Stimulated activated CD4-positive, alpha-beta T cell treated with anti-CD3 and anti-CD28 coated beads, Interleukin-4, amount 100 ng/mL, for 4 hours (primary cell): ENCODE measurements at places on chromosomes 11 and 22.

GRCh38 chr11:79971255-79971654 is 530.4 kb upstream of the TENM4 start:
- no peak for DNase-seq

- no peak for DNase-seq
Observed at GRCh38 chr11:91707652-91708482, 516.8 kb upstream of the FAT3 start.

- no peak for DNase-seq
Observed at GRCh38 chr11:103354656-103355055, 245.4 kb downstream of the DYNC2H1 start.

DNA sequence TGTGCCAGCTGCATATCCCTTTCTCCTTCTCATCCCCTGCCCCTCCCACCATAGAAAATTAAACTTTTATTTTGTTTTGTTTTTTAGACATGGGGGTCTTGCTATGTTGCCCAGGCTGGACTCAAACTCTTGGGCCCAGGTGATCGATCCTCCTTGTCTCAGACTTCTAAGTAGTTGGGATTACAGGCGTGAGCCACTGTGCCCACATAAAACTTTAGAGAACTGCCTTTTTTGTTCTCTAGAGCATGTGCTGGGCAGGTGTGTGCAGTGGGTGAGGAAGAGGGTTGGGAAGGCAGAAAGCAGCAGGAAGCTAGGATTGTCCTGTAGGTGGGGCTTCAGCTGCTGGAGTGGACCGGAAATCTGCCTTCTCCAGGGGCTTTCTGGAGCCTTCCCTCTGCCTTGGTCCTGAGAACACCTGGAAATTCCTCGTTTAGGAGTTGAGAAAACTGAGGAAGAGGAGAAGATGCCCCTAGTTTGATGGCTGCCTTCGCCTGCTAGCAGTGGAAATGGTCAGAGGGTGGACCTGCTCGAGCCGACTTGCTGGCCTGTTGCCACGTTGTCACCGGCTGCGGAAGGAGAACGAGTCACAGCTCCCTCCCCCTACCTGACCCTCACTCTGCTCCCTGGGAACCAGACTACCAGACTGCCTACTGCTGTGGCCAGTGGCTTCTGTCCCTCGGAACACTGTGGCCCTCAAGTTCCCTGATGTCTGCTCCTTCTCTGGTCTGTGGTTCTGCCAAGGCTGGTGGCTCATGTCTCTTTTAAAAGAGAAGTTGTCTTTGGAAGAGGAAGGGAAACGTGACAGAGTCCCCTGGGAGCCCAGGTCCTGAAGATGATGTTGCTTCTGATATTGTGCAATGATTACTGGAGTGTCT is 4.0 kb downstream of the ST14 start:
- DNase-seq = no peak

DNA sequence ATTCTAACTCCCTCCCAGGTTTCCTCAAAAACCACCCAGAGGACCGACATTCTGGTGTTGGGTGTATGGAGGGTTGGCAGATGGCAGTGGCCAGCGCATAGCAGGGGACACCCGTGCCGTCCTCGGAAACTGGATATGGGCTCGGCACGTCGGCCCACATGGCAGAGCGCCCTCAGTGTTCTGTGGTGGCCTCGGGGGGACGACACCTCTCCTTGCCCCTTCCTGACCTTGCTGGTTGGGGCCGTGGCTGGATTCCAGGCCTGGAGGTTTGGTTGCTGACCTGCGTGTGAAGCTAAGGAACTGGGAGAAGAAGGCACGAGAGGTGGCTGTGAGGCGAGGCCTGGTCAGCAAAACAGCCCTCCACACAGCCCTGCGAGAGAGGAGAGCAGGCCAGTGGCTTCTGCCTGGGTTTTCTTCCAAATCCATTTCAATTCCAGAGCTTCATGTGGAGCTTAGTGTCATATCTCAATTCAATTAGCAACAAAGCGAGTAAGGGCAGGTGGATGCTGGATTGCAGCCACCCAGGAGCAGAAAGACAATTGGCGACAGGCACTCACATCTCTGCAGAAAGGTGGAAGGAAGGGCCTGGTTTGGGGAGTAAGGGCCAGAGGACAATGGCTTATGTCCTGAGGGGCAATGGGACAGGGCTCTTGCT is 478.4 kb downstream of the BRD1 start:
- no peak for DNase-seq

DNA sequence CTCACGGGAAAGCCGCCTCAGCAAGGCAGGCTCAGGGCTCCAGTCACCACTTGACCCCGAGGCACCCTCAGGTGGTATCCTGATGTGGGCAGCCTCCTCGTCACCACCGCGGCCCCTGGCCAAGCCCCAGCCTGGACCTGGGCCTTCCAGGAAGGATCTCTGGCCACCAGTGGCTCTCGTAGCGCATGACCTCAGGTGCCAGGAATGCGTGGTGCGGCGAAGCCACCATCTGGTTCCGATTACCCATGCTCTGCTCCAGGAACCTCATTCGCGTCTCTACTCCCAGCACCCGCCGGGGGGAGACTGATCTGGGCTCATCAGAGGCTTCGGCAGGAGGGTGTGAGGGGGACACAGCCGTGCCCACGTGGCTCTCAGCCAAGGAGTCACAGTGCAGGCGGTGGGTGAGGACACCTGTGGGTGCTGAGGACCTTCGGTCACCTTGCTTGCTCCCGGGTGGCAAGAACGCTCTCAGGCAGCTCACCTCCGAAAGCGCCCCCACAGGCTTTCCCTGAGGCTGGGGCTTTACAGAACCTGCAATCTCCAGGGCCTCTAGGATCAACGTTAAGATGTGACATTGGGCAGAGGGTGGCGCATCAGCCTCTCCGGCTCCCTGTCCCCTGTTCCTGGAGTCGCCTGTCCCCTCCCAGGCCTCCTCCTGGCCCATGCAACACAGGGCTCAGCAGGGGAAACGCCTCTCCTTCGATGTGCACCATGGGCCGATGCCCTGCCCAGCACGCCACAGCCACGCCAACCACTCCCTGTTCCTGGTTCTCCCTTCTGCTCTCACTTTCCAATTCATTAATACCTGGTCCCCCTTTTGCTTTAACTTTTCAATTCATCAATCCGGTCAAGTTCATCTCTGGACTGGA is 39.0 kb downstream of the TBX1 start:
- no peak for DNase-seq

DNA sequence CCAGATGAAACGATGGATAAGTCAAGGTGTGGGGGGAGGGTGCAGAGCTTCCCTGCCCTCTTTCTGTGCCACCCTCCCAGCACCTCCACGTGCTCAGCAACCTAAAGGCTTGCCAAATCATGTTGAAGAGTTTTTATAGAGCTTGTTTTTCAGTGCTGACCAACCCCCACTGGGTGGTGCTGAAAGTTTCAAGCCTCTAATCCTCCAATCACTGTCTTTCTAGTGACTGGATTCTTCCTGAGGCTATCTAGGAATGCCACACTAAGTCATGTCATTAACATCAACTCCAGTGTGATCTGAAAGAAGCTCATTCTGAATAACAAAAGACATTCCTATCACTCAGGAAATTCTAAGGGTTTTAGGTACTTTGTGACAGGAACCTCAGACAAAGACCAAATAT is 382.6 kb downstream of the DYNC2H1 start:
- DNase-seq = no peak

DNA sequence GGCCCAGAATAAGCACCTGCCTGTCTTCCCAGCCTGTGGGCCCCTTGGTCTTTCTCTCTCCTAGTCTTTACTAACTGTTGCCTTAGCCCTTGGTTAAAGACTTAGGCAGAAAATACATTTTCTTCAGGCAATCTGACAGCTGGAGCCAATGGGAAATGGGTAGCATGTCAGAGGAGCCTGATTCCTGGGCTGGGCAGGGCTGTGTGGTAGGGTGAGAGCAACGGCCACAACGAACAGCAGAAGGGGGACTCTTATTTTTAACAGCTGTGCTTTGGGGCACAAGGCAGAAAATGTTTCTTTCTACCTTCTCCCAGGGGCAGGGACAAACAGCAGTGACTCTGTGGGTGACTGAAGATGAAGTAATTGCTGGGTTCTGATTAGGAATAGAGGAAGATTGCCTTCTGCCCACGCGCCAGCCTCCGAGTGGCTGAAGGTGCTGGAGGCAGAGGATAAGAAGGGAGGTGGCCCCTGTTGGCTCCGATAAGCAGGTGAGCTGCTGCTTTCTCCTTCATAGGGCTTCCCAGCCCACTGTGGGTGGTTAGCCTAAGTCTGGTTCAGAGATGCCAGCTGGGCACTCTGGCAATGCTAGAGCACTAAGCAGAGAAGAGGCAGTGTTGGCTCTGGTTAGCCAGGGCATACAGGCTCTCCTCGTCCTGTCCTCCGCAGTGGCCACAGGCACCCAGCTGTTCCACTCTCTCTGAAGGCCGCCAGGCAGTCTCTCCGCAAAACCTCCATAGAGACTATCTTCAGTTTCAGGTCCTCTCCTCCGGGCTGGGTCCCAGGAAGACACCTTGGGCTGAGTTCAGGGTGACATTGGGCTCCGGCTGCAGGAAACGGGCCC is 1.5 kb downstream of the YPEL4 start:
- DNase-seq = no peak

DNA sequence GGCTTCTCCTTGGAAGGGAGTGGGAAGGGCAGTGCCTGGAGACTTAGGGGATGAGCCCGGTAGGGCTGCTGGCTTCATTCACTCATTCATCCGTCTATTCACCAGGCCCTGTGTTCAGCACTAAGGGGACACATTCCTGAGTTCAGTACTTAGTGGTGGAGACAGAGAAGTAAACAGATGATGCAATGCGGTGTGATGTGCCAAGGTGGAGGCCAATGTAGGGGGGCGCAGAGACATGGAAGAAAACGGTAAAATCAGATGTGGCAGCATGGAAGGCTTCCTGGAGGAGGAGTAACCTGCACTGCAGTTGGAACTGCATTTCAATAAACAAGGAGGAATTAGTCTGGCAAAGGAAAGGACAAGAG is 21.3 kb downstream of the GRIK4 start:
- DNase-seq = no peak

DNA sequence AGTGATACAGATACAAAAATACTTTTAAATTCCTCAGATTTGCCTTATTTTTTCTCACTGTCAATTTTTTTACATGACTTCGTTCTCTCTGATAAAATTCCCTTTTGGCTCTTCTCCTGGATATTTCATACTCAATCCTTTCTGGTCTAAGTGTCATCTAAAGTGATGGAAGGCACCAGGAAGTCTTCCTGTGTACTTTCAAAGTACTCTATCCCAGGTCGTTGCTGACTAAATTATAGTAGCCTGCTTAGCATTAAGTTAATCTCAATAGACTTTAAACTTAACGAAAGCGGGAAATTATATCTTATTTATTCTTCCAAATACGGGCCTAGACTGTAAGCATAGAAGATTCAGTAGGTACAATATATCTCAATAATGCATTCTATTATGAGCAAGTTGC is 67.8 kb downstream of the CASP12 start:
- no peak for DNase-seq

- DNase-seq = peak; percentile 50
Observed at GRCh38 chr11:20156280-20156875, 3.9 kb downstream of the DBX1 start.

- DNase-seq = no peak
Observed at GRCh38 chr11:130220311-130221035, 60.9 kb downstream of the ST14 start.
